ENCODE measurements at places on chromosomes 4 and X.

GRCh38 chr4:25590171-25590570 is 65.5 kb upstream of the SLC34A2 start:
- DNase-seq, result no peak

- DNase-seq, result no peak
Observed at GRCh38 chr4:128564081-128564630, 245.3 kb upstream of the JADE1 start.

GRCh38 chrX:17994429-17994828 is 133.3 kb upstream of the RAI2 start:
- DNase-seq, result no peak

GRCh38 chr4:1961038-1961437 is 47.7 kb downstream of the NELFA start:
- DNase-seq, result no peak

DNA sequence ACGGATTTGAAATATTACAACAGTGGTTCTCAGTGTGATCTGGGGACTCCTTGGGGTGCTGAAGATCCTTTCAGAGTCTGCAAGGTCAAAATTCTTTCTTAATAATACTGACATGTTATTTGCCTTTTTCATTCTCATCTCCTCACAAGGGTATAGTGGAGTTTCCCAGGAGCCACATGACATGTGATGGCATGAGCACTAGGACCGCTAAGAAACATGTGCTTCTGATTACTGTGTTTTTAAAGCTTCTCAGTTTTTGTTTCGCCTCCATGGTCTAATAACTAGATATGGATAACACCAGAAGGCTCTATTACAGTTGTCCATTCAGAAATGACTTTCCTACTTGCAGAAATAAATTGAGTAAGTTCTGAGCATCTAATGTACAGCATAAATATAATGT is 156.1 kb downstream of the RAB28 start:
- no peak for DNase-seq

DNA sequence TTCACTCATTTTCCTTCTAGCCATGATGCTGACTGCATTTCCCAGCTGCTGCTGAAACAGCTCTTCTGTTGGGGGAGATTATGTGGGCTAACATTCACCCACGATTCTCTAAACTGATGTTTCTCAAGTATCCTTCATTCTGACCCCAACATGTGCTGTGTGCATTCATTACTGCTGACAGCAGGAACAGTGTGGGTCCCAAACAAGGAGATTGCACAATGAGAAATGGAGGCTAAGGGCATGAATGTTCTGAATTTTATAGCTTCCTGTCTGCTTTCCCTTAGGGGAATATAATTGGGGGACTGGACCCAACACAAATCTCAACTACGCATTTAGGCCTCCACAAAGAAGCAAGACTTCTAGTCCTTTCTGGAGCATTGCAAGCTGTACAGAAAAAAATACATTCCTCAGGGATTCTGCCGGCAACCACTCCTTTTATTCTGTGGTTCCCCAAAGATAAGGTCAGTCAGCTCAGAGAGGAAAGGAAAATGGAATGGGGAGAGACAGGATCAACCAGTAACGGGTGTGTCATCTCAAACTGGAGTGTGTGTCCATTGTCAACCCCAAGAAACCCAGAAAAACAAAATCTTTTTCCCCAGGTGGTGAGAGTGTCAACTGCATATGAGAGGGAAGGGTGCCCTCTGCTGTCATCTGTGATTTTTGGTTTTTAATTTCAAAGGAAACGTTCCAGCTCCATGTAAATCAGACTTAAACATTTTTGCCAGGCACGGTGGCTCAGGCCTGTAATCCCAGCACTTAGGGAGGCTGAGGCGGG is 81.5 kb upstream of the EGFL6 start:
- DNase-seq, result peak; percentile 63

- peak; percentile 37 for DNase-seq
Observed at GRCh38 chrX:71541210-71542022, 8.5 kb downstream of the OGT start.

- no peak for DNase-seq
Observed at GRCh38 chr4:95833711-95834194, 6.1 kb upstream of the PDHA2 start.

DNA sequence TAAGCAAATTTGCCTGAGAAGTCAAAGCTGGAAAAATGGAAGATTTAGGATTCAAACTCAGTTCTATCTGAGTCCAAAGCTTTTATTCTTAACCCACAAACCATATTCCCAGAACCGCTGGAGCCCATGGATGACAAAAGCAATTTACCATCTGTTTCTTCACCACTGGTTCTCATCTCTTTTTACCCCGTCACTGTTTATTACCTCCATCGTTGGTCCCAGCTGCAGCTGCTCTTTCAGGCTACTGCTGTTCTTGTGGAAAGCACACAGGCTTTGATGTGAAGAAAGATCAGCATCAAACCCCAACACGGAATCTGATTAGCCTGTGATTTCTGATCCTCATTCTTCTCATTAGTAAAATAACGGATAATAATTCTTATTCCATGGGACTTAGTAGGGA is 9.5 kb downstream of the FBXO8 start:
- DNase-seq, result no peak

DNA sequence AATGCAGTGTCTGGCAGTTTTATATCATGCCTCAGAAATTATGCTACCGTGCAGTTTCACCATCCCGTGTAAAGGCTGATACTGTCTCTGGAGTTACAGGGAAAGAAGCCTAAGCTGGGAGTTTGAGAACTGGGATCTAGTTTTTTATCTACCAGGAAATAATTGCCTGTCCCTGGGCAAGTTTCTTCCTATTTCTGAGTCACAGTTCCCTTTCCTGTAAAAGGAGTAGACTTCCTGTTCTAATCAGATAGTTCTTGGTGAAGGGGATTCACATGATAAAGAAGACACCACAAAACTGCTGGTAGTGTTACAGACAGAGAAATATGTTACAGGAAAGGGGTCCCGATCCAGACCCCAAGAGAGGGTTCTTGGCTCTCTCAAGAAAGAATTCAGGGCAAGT is 17.1 kb downstream of the HERC3 start:
- DNase-seq, result no peak

- DNase-seq, result no peak
Observed at GRCh38 chr4:161466316-161466715, 697.5 kb downstream of the FSTL5 start.

- no peak for DNase-seq
Observed at GRCh38 chr4:52546449-52546848, 112.7 kb downstream of the USP46 start.

GRCh38 chr4:24411806-24412205 is 172.5 kb downstream of the DHX15 start:
- no peak for DNase-seq

DNA sequence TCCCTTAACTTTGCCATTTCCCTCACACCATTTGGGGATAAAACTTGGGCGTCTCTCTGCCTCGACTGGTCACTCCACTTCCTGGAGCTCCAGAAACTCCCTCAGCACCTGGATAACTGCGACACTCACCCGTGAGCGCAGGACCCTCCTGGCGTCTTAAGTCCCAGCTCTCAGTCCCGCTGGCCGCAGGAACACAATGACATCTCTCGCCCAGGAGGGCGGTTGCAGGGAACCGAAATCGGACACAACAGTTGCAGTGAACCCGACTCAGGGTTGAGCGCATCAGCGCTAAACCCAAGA is 370.9 kb upstream of the SMIM31 start:
- no peak for DNase-seq

DNA sequence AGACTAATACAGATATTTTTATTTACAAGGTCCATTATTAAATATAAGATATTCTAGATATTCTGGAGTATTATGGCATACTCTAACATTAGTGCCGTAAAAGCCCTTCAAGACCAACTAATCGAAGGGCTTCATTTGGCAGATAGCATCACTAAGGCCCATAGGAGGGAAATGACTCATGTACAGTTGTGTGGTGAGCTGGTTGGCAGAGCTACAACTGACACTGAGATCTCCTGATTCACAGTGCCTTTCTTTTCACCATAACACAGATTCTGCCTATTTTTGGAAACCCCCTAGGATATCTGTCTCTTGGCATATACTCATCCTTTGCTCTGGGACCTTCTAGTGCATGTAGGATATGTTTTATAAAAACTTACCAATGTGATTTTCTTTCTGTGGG is 201.7 kb upstream of the AFF2 start:
- peak; percentile 43 for DNase-seq

DNA sequence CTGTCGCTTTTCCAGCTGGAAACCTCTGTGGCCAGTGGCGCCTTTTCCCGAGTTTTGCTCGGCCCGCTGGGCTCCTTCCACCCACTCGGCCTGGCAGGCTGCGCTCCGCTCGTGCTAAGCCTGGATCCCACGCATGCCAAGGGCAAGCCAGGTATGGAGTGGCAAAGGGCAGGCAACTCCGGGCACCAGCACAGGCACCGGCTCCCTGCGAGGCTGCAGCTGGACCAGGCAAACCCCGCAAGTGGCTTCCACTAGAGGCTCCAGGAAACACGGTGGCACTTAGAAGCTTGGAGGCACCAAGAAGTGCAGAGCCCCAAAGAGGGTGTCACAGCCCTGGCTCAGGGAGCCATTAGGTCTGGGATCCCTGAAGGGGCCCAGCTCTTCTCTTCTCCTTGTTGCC is 59.5 kb downstream of the PPA2 start:
- no peak for DNase-seq

DNA sequence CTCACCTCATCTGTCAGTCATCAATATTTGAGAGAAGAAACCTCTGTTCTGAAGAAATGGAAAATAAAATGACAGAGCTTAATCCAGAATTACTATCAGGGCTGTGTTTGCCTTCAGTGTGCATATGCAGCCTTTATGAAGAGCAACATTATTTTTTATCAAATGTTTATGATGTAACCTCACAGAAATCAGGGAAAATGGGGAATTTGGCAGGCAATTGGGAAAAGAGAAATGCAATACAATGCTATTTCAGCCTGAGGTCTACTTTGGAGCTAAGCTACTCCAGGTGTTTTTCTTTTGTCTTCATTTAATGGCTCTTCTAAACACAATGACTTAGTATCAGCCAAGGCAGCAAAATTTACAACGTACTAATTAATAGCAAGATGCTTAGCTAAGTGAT is 241.1 kb upstream of the TET2 start:
- no peak for DNase-seq

- peak; percentile 21 for DNase-seq
Observed at GRCh38 chr4:153785910-153786721, 2.8 kb downstream of the SFRP2 start.

GRCh38 chr4:62548108-62548524 is 1348.0 kb downstream of the ADGRL3 start:
- DNase-seq, result no peak

DNA sequence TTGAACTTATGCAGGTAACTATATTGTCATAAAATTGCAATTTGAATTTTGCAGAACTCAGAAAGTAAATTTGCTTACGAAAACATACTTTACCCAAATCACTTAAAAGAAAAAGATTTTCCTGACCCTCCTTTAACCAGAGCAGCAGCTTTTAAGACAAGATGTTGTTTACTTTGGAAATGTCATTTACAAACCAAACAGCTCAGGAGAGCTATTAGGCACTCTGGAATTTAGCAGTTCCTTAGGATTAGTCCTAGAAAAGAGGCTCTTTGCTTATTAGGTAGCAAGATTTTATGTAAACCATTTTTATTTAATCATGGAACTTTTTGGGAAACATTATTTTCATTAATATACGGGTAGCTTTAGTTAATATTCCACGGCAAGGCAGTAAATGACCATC is 765.7 kb upstream of the POU3F4 start:
- no peak for DNase-seq

- no peak for DNase-seq
Observed at GRCh38 chr4:44056721-44057151, 391.9 kb downstream of the KCTD8 start.

- DNase-seq, result no peak
Observed at GRCh38 chr4:113584407-113585150, 177.0 kb downstream of the CAMK2D start.

DNA sequence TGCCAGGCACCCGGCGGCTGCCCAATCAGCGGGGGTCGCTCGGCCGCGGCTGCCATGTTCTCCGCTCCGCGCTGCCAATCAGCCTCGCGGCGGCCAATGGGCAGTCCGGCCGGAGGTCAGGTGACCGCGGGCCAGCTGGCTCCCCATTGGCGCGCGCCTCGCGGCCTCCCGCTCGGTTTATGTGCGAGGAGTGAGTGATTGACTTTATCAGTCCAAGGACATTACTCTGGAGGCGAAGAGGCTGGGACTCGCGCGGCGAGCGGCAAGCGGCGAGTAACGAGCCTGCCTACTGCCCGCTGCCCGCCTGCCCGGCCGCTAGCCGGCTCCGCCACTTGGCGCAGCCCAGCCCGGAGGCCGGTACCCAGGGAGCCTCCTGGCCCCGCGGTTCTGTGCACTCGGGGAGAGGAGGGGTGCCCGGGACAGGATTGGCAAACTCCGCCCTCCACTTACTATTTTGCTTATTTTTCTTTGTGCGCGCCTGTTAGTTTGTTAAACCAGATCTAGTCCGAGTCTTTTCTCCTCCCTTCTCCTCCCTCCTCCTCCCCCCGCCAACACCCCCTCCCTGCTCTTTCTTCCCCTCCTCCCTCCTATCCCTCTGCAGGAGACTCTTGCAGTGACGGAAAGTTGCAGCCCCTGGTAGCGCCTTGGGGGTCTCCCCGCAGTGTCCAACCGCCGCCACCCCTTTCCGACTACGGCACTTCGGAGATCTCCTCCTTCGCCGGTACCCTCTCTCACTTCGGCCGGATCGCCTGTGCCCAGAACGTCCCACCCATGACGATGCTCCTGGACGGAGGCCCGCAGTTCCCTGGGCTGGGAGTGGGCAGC is at the start of gene ZIC3:
ZIC3 (plus strand) TSS at position 207 of the 825 bp plus-strand sequence; CDS start at position 772, 565 bp downstream.
- DNase-seq, result peak; percentile 15

DNA sequence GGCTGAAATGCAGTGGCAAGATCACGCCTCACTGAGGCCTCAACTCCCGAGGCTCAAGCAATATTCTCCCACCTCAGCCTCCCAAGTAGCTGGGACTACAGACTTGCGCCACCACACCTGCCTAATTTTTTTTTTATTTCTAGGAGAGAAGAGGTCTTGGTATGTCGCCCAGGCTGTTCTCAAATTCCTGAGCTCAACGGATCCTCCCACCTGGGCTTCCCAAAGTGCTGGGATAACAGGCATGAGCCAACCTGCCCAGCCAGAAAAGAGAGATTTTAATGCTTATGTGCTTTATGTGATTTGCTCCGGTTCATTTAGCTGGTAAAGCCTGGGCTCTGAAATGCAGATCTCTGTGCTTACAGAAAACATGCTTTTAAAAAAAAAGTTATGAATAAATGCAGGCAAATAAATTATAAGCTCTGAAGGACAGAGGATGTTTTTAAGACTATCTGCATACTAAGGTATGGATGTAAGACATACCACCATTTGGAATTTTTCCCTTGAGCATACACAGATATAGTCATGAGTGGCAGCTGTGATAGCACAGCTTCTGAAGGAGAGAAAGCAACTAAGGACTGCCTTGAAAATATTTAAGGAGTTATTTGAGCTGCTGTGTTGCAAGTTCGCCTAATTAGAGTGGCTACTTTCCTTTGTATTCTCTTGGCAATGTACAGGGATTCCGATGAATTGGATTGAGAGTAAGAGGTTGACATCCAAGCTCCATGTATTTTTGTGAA is 13.8 kb downstream of the GUCY1B1 start:
- no peak for DNase-seq

GRCh38 chr4:147749811-147750321 is 18.0 kb downstream of the ARHGAP10 start:
- no peak for DNase-seq

DNA sequence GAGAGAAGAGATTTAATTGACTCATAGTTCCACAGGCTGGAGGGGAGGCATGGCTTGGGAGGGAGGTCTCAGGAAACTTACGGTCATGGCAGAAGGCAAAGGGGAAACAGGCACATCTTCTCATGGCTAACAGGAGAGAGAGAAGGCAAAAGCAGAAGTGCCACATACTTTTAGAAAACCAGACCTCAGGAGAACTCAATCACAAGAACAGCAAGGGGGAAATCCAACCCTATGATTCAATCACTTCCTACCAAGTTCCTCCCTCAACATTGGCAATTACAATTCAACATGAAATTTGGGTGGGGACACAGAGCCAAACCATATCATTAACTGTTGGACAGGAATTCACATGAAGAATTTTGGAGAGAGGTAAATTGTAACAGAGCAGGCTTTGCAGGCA is 485.3 kb upstream of the PITX2 start:
- DNase-seq, result no peak

Measured in activated CD4-positive, alpha-beta T cell treated with anti-CD3 and anti-CD28 coated beads, Interleukin-2, Interleukin-6, amounts not matched to agents 100 ng/mL and 50 ng/mL, durations not matched to agents 16 hours and 8 hours (primary cell).